ENCODE measurements at places on chromosomes 5 and 9.

DNA sequence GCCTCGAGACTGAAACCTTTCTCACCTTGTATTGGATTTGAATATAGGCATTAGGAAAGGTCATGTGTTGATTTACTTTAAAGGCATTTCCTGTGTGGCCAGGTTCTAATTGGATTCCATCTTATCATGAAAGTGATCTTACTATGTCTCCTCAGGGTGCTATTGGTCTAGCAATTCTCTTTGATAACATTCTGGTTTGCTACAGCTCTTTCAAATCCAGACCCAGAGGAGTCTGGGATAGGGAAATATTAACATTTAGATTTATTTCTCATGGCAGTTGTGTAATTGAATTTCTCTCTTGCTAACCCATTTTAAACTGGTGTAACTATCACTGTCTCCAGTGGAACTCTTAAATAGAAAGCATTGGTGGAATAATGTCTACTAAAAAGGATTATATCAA, 69.9 kb upstream of the NMUR2 start:
- no peak for DNase-seq

DNA sequence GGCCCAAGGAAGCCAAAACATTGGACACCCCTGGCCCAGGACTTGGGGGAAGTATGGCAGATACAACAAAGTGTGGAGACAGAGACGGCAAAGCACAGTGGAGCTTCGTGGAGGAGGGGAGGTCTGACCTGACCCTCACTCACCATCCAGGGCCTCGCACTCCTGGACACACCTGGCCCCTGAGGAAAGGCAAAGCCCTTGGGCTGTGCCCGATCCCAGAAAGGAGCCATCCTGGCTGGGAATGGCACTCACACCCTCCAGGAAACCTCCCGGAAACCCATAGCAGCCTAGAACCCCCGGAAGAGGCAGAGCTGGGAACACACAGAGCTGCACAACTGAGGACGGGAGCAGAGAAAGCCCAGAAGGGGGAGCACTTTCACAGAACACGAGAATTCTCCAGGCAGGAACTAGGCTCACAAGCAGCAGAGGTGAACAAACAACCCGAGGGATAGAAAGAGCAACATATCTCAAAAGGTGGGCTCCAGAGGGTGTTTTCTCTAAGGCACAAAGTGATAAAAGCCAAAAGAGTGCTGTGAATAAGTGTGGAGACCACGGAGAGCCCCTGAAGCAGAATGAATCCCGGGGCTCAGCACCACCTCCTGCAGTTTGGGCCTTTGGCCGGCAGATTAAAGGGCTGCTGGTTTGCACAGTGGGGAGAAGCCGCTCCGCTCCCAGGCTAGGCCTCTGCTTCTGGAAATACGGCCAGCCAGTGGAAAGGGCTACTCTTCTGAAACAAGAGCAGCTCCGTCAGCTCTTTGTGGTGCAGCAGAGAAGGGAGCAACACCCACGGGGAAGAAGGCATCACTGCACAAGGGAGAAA, 108.2 kb downstream of the UBE2R2 start:
- no peak for DNase-seq

DNA sequence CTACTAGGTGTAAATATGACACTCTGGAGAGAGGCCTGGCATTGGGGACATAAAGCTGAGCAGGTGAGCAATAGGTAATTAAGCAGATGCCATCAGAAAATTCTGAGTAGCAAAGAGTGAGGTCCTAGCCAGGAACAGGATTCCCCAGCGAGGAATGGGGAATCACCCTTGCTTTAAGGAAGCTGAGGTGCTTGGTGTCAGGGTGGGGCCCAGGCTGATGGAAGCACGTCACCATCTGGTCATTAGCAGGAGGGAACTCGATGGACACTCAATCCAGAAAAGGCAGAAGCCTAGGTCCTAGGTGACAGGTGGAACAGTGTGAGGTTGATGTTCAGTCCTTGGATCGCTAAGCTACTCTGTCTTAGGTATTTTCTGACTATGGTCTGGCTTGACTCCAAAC, 562.7 kb upstream of the DAP start:
- no peak for DNase-seq

DNA sequence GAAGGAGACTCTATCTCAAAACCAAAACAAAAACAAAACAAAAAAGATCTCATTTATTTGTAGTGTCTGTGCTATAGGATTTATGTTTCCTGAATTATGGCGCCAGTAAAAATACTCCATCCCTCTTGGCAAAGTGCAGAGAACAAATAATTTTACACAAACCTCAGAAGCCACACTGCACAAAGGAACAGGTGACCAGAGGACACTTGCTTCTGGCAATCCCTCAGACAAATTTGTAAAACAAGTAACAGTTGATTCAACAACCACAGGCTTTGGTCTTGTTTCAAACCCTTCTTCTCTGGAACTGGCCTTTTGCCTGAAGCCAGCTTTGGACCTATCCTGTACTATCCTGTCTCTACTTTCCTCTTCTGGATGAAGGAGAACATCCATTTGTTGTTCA, 502.1 kb downstream of the DMAC1 start:
- DNase-seq = no peak

DNA sequence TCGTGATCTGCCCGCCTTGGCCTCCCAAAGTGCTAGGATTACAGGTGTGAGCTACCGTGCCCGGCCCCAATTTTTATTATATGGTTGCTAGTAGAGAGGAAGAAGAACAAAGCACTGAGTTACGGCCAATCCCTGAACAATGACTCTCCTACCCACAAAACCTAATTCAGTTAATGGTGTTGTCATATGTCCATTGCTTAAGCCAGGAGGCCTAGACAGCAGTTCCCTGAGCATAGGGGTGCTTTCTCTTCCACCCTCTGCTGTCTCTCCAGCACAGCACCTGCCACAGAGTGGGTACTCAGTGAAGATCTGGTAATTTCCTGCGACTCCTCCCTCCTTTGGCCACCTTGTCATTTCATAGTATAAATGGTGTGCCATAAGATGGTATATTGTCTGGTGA, 21.4 kb upstream of the LTC4S start:
- no peak for DNase-seq

- DNase-seq = no peak
Measured at GRCh38 chr9:123696476-123696875, 233.4 kb downstream of the DENND1A start.

GRCh38 chr5:128528637-128529255, 9.3 kb downstream of the FBN2 start:
- DNase-seq = no peak

DNA sequence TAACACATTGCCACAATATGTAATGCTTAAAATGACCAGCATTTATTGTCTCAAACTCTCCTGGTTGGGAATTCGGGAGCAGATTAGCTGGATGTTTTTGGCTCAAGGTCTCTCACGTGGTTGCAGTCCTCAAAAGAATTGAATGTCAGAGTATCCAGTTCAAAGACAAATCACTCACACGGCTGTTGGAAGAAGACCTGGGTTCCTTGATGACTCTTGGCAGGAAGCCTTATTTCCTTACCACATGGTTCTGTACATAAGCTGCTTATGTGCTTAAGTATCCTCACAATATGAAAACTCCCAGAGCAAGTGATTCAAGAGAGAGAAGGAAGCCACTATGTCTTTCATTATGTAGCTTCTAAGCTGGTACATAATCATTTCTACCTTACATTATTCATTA, 230.3 kb upstream of the PTPRD start:
- DNase-seq = no peak

GRCh38 chr5:88388476-88389337, 120.1 kb upstream of the TMEM161B start:
- no peak for DNase-seq

DNA sequence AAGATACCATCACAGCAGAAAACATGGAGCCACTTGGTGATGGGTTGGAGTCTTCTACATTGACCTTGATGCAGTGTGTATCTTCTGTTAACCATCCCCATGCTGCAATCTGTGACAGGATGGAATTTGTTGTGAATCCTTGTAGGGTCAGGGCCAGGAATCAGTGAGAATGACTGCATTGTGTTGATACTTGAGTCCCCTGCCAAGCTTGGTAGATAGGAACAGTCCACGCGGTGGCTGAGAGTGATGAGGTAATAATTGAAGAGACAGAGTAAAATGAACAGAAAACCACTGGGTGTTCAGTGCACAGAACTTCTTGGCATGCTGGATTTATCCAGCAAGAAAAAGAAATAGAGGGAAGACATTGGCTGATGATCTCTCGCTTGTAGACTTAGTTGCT, 217.5 kb downstream of the MAN2A1 start:
- no peak for DNase-seq

DNA sequence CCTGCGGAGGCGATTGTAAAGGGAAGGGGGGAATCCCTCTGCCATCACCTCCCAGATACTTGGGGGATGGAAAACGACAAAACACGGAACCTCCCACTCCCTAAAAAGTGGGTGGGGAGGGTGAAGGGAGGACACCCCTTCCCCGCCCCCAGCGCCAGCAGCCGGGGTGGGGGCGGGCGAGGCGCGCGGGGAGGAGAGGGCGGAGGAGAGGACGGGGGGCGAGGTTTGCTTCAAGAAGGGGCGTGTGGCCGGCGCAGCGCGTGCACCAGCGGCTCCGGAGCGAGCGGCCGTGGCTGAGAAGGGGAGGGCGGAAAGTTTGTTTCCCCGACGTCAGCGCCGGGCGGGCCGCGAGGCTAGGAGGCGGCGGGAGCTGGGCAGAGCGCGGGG, at the start of gene PRRX2:
Gene PRRX2 (plus strand): TSS at position 259 of the 387 bp plus-strand sequence. CDS start 221 bp downstream, outside the sequence.
- DNase-seq = no peak

DNA sequence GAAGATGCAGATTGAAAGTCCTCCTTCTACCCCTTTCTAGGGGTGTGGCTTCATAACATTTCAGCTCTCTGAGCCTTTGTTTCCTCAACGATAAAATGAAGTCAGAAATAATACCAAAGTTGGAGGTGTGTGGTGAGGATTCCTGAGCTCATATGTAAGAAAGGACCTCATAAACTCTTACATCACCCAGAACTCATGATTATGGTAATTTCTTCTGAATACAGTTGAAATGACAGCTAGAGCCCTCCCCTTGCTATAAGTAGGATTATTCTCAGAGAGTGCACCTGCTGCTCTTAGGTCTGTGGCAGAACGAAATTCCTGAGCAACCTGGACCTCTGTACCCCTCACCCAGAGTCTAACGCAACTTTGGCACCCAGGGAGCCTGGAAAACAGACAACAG, 291.4 kb upstream of the KLF4 start:
- DNase-seq = no peak

GRCh38 chr5:24264547-24264946, 380.2 kb downstream of the CDH10 start:
- no peak for DNase-seq

DNA sequence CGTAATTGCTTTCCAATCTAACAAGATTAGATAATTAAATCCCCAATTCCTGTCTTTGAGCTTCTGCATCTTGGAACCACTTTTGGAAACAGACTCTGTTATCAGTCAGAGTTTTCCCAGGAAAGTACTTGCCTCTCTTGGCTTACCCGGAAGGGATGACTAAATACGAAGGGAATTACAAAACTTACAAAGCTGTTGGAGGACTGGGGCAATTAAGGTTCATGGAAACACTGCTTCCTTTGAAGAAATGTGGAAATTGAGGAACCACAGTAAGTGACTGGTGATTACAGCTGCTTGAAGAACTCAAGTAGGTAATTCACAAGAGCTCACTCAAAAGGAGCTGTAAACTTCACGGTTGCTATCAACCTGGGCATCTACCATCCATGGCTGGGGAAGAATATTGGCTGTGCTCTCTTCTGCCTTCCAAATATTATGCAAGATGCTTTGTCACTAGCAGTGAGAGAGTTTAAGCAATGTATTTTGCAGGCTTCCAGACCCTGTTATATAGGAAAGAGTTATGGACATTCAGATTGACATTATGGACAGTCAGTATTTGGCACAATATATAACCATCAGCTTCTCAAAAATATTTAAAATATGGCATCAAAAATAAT, 104.6 kb upstream of the MAN2A1 start:
- no peak for DNase-seq

GRCh38 chr5:150111122-150111521, 24.8 kb upstream of the CSF1R start:
- no peak for DNase-seq

DNA sequence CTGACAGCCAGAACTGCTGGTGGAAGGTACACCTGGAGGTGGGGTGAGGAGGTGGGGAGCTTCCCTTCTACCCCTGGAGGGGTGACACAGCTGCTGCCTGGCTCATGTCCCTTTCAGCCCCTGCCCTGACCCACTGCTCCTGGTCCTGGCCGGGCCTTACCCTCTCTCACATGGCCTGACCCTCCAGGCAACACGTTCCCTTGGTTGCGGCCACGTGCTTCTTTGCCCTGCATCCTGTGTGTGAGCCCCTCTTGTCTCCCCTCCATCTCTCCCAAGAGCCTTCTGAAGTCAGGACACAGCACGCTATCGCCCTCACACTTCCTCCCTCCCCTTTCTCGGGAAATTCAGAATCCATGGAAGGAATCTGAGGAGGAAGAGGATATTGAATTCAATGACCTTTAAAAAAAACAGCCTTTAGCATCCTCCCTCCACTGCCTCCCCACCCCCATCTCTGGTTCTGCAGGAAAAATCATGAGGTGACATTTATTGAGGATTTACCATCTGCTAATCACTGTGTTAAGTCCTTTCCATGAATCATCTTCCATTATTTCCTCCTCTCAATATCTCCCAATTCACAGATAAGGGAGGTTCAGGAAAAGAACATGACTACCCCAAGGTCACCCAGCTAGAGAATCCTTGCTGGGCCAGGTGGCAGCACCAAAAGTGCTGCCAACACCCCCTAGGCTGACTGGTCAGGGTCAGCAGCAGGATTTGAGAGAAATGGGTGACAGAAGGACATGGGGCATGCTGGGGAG, 8.3 kb downstream of the AQP3 start:
- DNase-seq = no peak

GRCh38 chr9:17878810-17879370, 300.0 kb downstream of the SH3GL2 start:
- DNase-seq = no peak

GRCh38 chr5:176184608-176185132, 53.6 kb upstream of the SIMC1 start:
- DNase-seq = no peak

DNA sequence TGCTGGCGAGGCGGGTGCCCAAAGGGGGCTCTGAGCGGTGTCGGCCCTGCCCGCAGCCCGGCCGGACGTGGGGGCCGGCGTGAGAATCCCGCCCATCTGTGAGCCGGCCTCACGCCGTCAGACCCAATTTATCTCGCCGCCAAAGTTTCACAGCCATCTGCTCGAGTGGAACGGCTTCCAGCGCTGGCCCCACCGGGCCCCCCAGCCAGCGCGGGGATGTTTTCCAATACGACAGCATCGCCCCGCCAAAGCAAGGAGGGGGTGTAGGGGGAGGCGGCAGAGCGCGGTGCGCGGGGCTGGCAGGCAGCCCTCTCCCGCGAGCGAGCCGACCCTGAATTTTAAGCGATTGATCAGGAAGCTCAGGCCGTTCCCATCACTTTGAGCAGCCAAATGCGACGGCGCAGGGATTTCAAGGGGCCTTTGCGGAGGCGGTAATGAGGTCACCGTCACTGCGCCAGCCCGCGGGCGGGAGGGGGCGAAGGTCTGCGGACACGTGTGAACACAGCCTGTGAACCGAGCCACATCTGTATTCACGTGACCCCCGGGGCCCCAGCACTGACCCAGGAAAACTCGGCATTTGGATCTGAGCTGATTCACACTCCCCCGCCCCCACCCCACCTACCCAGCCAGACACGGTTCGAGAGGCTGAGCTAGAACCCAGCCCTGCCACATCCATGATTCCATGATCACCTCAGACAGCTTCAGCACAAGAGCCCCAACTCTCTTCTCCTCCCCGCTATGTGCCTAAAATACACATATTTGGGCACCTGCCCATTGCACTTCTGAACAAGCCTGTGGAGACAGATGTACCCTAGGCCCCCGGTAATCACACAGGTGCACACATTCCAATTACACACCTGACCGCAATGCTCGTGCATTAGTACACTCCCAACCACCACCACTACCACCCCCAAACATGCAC, 47.8 kb upstream of the PSD2 start:
- DNase-seq = no peak

Data from GDM1 (cell line).